ENCODE measurements at places on chromosomes 5 and 9. TPM values are rescaled to one million over a fixed set of nuclear protein-coding genes. Genes with fewer than 3 reads are reported as not detected.

DNA sequence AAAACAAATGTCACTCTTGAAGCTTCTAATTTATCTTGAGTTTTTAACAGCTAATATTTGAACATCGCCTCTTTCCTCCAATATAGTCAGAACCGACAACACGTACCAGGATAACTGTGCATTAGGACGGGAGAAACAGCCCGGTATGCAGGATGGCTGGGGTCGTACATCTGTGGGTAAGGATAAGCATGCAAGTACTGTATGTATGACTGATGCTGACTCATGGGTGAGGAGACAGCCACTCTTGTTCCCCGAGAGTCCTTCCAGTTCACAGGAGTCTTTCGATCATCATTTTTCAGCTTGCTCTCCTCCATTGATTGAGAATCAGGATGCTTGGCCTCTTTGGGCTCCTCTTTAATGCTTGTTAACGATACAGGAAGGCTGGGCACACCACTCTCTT is 102.3 kb downstream of the ZNF608 start:
- no peak for DNase-seq

NR6A1 gene
- total RNA-seq = 0.99 TPM

DNA sequence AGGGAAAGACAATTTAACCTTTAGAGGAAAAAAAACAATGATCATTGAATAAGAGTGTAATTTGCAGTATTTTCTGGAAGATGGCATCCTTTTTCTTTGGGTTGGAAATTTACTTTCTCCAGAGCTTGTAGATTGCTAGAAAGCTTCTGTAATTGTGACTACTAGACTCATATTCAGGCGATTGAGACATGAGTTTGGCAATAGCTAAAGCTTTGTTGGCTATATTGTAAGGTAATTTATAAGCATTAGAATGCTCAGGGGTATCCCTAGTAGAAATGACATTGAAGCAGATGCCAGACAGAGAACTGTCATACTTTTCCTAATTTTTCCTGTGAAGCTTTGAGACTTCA is 115.3 kb downstream of the UNC13B start:
- DNase-seq = no peak

DNA sequence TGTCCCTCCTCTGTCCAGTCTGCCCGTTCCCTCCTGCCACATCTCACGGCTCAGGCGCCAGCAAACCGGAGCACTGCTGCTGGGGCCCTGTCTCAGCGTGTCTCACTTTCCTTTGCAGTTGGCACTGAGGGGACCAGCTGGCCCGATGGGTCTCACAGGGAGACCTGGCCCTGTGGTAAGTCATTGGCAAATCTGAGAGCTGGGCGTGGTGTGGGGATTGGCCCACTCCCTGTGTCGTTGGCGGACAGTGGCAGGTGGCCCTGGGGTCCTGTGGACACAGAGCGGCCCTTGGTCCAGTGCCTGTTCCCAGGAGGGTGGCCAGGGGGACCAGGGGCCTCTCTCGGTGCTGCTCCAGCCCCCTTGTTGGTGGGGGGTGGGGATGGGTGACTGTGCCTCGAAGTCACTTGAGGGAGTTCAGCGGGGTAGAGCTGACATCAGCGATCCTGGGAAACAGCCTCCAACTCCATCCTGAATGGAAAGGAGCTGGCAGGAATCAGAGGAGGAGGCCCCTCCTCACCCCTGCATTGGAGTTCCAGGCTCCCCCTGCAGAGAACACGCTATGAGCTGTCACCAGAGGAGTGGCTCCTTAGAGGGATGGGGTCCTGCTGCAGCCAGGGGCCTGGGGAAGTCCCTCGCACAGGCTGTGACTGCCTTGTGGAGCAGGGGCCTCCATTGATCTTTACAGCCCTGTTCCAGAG is 111.0 kb downstream of the COL5A1 start:
- no peak for DNase-seq

- no peak for DNase-seq
Measured at GRCh38 chr5:124639095-124639665, 107.3 kb downstream of the ZNF608 start.

PROB1 gene
- total RNA-seq = 1.7 TPM

- no peak for DNase-seq
Measured at GRCh38 chr5:78500871-78501270, 140.5 kb downstream of the SCAMP1 start.

DNA sequence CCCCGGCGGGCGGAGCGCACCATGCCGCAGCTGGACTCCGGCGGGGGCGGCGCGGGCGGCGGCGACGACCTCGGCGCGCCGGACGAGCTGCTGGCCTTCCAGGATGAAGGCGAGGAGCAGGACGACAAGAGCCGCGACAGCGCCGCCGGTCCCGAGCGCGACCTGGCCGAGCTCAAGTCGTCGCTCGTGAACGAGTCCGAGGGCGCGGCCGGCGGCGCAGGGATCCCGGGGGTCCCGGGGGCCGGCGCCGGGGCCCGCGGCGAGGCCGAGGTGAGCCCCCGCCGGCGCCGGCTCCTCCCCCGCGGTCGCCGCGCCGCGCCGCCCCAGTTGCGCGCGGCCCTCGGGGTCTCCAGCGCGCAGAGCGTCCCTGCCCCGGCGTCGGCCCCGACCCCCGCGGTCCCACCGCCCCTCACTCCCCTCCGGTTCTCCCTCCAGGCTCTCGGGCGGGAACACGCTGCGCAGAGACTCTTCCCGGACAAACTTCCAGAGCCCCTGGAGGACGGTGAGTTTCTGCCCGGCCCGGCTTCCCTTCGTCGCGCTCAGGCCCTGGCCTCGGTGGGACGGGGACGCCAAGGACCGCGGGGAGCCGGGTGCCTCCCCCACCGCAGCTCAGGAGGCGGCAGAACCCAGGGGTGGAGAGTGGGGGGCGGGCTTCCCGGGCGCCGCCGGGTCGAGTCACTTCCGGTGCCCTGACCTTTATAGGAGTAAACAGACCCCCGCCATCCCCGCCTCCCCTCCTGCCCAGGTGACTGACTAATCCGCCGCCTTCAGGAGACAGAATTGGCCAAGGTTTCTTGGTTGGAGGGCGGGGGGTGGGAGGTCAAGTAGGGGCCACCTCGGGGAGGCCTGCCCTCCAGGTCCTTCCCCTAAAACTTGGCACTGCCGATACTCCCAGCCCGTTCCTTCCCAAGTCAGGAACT is 665 bp downstream of the TCF7 start:
- DNase-seq = no peak

DNA sequence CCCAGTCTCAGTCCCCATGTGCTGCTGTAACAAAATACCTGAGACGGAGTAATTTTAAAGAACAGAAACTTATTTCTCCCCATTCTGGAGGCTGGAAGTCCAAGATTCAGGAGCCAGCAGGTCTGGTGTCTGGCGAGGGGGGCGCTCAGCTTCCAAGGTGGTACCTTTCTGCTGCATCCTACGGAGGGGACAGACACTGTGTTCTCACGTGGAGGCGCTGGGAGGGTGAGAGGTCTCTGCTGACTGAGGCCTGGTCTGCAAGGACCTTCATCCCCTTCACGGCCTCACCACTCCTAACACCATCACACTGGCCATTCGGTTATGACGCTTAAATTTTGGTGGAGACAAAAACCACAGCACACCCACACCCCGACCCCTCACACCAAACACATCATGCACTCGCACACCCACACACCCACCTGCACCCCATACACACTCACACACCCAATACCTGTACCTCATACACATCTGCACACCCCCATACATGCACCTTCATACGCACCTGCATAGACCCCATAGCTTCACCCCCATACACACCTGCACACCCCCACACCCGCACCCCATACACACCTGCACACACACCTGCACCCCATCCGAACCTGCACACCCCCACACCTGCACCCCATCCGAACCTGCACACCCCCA is 9.8 kb upstream of the ZDHHC11 start:
- no peak for DNase-seq

DNA sequence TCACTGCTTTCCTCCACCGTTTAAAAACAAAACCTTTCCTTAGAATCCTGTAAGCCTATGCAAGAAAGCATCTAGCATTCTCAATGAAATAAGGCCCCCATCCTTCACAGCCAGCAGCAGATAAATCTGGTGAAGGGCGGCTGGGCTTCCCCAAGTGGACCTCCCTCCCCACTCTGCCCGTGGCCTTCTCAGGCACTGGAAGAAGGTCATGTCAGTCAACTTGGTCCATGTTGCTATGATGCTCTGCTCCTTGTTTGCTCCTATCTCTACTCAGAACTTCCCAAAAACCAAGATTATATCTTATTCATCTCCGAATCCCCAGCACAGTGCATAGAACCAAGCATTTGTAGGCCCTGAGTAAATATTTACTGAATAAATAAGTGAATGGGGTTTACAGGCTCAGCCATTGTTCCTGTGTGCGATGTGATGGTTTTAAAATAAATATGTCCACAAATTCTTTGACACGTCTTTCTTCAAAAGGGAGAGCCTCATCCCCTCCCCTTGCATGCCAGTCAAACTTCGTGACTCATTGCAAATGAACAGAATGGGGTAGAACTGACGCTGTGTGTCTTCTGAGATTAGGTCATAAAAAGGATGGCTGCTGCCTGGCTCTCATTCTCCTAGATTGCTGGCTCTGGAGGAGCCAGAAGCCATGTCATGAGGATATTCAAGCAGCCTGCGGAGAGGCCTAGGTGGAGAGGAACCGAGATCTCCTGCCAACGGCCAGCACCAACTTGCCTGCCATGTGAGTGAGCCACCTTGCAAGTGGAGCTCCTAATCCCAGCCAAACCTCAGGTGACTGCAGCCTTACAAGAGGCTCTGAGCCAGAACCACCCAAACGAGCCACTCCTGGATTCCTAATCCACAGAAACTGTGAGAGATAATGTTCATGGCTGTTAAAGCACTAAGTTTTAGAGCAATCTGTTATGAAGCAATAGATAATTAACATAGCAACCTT is 70.5 kb downstream of the MED27 start:
- no peak for DNase-seq

CDH12 gene
- total RNA-seq = 4.8 TPM

DNA sequence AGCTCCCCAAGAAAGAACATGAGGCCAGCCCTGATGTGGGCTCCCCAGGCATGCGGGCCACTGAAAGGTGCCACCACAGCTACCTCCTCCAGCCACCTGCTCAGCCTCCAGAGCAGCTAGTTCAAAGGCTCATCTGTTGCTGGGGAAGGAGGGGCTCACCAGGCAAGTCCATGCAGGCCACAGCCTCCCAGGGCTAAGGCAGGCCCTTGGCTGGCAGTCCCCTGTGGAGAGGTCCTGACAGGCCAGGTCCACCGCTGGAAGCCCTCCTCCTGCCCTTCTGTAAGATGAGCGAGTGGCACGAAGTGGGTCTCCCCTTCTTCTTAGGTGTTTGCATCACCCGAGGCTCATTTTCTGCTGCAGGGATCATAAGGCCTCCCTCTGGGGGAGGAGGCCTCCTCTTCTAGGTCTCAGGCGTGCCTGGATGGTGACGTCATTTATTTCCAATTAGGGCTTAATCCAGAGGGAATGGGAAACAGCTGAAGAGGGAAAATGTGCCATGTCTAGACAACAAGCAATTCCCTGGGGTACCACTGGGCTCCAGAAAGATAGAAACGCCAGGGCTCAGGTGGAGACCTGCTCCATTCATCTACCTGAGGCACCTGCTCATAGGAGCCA is 91.6 kb downstream of the CFAP90 start:
- peak; percentile 22 for DNase-seq

NMUR2 gene
- 0.10 TPM for total RNA-seq

- DNase-seq = no peak
Measured at GRCh38 chr5:80958616-80959015, 1.5 kb upstream of the RASGRF2 start.

RNF14 gene
- 43.4 TPM for total RNA-seq

ACTBL2 gene
- 5.8 TPM for total RNA-seq

GRCh38 chr9:113350107-113350661 is 843 bp downstream of the BSPRY start:
- DNase-seq = no peak

MUSK gene
- total RNA-seq = 1.1 TPM

DDX4 gene
- not detected for total RNA-seq

GRCh38 chr9:121871431-121872025 is 220.1 kb downstream of the DAB2IP start:
- DNase-seq = no peak

DNA sequence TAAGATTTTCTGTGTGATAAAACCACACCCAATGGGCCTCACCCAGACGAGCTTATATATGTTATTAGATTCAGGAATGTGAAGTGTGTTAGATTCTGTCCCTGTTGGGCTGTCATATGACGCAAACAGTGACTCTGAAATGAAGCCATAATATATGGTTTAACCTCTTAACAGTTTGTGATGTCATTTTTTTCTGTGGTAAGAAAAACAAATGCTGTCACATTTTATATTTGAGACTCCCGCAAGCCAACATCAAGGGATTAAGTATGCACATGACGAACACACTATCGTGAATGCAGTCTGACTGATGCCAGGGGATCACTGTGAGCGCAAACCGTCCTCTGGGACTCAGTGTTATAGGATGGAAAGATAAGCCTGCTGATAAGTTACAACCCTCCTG is 321.7 kb downstream of the SH3GL2 start:
- no peak for DNase-seq

DNA sequence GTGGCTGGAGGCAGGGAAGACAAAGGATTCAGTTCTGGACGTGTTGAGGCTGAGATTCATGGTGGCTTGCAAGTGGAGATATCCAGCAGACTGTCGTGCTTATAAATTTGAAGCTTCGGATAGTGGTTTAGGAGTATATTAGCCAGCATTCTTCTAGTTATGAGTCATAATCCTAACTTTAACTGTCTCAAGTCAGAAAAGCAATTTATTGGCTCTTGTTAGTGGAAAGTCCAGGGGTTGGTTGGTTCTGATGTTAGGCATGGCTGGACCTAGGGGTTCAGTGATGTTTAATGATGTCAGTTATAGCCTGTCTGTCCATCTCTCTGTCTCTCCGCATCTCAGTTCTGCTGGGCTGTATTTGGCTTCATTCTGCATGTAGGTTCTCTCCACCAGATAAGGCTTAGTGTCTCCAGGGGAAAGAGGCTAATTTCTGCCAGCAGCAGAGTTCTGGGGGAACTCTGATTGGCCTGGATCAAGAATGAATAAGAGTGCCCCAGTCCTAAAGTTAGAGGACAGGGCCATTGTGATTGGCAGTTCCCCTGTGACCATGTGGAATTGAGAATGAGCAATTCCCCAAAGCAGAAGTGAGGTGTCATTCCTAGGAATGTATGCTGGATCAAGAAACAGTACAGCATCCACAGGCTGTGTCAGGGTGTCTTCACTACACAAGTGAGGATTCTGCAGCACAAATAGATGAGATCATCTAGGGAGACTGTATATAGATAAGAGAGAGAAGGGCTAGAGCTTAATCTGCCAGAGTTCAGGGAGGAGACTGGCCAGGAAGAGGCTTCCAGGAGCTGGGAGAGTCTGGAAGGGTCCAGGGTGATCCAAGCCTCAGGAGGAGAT is 72.9 kb upstream of the SHB start:
- peak; percentile 32 for DNase-seq

GRCh38 chr9:70618784-70619183 is 204.3 kb upstream of the KLF9 start:
- DNase-seq = no peak

GRCh38 chr9:125747765-125748445 is 732 bp downstream of the PBX3 start:
- no peak for DNase-seq

- DNase-seq = no peak
Measured at GRCh38 chr9:108389056-108389455, 466.7 kb downstream of the ACTL7B start.

- DNase-seq = no peak
Measured at GRCh38 chr9:88998503-88998902, 7.2 kb downstream of the S1PR3 start.
